A549 treated with AZD2906 at 1 μM for 4 hours (cell line): ENCODE measurements at places on chromosomes 3 and 15. TPM values are rescaled to one million over a fixed set of nuclear protein-coding genes. Genes with fewer than 3 reads are reported as not detected.

Gene IL5RA
- total RNA-seq, result not detected in 5 replicates

Gene NR2E3
- 0.16 to 0.34 TPM (median 0.21 TPM) in 5 replicates for total RNA-seq

Gene PLA2G4D
- total RNA-seq, result not detected in 5 replicates

Gene IL17RD
- total RNA-seq, result 0.56 to 1.2 TPM (median 0.97 TPM) in 5 replicates

Gene C2CD4A
- 0.11 to 0.21 TPM (median 0.14 TPM) in 5 replicates for total RNA-seq

Gene C3orf20
- 0.02 to 0.07 TPM (median 0.05 TPM) in 3 of 5 replicates, not detected in the others for total RNA-seq

Gene CEP19
- total RNA-seq, result 2.4 to 3.1 TPM (median 2.6 TPM) in 5 replicates

Gene PRICKLE2
- total RNA-seq, result 2.0 to 3.0 TPM (median 2.2 TPM) in 5 replicates

Gene APBA2
- 17.0 to 19.4 TPM (median 18.1 TPM) in 5 replicates for total RNA-seq

Gene RETNLB
- not detected in 5 replicates for total RNA-seq

Gene DGKG
- 6.5 to 12.3 TPM (median 7.0 TPM) in 5 replicates for total RNA-seq

Gene HDAC11
- total RNA-seq, result 6.8 to 10.3 TPM (median 8.2 TPM) in 5 replicates

Gene CCR5
- not detected in 5 replicates for total RNA-seq

Gene RTP4
- total RNA-seq, result not detected in 5 replicates

Gene CLRN1
- total RNA-seq, result not detected in 5 replicates

Gene DNAH12
- 0.08 to 0.16 TPM (median 0.08 TPM) in 4 of 5 replicates, not detected in the other for total RNA-seq

Gene A4GNT
- not detected in 5 replicates for total RNA-seq

Gene CCNB2
- total RNA-seq, result 87.6 to 104 TPM (median 91.9 TPM) in 5 replicates
